ENCODE measurements at places on chromosomes 12 and 14.

- DNase-seq, result no peak
These were observed 19.9 kb upstream of the ADAMTS20 start for GRCh38 chr12:43571885-43572284.

DNA sequence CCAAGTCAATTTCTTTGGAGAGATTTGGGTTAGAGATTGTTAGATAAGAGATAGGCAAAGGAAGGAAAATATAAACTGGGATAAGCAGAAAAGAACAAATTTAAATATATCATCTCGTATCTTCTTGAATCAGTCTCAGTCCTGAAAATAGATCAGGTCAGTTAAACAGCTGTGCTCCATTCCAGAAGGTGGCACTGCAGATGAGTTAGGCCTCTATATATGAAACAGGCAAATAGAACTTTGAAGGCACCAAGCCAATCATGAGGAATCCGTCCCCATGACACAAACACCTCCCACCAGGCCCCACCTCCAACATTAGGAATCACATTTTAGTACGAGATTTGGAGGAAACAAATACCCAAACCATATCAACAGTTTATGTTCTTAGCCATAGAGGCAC is 605.5 kb upstream of the USP15 start:
- no peak for DNase-seq

DNA sequence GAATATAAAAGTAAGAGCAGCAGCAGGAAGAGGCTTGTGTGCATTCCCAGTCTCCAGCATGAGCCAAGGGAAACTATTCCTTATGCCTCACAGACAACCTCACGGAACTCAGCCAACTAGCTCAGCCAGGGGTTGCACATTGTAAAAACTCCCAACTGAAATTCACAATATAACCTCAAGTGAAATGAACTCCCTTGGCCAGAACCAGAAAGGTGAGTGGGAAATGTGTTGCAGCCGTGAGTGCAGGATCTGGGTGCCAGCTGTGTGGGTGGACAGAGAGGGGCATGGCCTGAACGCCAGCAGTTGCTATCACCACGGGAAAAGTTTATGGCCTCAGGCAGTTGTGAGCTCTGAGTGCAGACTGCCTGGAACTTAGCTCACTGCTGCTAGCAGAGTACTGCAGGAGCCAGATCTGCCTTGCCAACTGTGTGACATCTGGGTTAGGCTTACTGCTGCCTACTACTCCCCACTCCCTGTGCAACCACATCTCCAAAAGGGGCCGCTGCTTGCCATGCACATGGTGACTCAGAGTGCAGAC is 2.3 kb upstream of the CLEC1A start:
- no peak for DNase-seq

DNA sequence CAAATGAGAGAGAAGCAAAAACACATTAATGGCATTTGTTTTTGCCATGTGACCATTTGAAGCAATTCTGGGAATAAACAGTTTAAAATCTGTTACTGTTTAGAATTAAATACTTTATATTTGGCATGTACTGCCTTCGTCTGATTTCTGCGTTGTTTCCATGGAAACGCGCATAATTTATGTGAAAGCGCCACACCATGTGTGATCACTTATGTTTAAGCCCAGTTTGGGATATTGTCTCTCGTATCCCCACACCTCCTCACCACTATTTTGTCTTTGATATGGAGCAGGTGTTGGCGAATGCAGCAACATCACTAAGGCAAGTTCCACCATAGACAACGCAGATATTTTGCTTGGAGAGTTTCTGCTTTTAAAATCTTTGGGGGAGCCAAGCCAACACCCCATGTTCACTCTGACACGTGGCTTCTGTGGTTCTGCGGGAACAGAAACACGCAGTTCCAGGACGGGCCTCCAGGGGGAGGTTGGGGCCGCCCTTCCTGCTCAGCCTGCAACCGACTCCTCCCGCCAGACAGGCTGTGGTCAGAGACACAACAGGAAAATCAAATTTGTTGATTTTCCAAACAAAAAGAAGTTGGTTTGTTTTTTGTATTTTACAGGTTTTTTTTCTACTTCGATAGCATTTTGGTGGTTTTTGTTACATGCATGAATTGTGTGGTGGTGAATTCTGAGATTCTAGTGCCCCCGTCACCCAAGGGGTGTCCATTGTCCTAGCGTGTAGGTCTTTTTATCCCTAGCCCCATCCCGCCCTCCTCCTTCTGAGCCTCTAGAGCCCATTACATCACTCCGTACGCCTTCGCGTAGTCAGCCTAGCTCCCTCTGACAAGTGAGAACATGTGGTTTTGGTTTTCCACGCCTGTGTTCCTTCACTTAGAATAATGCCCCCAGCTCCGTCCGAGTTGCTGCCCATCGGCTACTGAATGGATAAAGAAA is 101.9 kb upstream of the SFSWAP start:
- no peak for DNase-seq

DNA sequence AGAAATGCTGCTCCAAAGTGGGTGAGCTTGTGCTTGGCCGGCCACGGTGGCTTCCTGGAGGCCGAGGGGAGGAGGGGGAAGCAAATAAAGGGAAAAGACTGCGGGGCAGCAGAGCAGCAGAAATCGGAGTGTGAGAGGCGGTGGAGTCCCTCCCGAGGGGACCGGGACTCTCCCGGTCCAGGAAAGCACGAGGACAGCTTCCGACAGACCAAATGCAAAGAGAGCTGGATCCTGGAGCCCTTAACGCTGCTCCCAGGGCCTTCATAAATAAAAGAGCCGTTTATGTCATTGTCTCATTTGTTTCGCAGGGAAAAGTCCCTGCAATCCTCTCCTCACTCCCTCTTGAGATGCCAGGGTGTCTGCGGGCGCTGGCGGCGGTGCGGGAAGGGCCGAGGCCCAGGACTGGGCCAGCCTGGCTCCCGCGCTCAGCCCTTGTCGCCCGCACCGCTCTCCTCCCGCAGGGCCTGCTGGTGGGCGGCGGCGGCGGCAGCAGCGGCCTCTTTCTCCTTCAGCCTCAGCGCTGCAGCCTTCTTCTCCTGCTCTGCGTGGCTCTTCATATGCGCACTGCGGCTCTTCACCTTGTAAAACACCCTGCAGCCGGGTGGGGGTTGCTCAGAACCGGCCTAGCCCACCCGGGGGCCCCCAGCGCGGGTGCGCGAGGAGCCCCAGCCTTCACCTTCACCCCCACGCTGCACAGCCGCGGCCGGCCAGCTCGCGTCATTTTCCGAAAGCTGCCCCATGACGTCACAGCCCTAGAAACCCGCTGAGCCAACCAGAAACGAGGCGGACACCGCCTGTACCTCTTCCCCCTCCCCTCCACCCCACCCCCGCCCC is 4.5 kb upstream of the PNMA1 start:
- DNase-seq, result no peak

All from HAP-1 (cell line).